ENCODE measurements at places on chromosomes 5 and 9.

DNA sequence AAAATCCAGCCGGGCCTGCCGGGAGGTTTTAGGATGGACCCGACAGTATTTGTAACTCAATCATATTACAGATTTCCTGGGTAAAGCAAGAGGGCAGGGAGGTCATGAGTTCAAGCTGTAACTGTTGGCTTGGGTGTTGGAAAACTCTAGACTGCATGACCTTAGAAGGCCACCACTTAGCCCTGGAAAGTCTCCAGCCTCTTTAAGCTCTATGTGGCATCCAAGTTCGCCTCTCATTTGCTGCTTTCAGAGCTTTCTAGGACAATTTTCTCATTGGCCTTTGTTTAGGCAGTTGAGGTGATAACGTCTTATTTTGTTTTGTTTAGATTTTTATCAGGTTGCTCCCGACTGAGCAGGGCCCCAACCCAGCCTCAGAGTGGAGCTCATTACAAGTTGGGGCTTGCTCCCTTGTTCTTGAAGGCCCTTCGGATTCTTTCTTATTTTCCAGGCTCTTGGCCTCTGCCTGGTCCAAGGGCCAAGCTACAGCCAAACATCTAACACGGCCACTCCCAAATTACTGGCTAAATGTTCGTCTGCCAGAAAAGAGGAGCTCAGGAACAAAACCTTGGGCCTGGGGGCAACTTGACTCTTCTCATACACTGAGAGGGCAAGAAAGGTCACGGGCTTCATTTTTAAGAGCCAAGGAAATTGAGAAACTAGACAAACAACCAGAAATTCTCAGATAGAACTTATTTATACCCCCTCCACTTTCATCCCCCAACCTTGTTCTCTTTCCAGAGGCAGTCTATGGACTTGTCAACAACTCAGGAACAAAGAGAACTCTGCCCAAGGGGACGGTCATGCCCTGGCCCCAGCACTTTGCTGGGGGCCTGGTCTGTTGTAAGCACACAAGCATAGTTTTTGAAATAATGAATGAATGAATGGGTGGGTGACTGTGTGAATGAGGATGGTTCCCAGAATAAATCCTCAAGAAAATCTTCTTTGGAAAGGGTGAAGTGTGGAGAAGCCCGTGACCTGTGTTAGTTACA, 526.9 kb downstream of the BNC2 start:
- DNase-seq = no peak

GRCh38 chr9:101427957-101428655, 7.5 kb downstream of the ALDOB start:
- no peak for DNase-seq

DNA sequence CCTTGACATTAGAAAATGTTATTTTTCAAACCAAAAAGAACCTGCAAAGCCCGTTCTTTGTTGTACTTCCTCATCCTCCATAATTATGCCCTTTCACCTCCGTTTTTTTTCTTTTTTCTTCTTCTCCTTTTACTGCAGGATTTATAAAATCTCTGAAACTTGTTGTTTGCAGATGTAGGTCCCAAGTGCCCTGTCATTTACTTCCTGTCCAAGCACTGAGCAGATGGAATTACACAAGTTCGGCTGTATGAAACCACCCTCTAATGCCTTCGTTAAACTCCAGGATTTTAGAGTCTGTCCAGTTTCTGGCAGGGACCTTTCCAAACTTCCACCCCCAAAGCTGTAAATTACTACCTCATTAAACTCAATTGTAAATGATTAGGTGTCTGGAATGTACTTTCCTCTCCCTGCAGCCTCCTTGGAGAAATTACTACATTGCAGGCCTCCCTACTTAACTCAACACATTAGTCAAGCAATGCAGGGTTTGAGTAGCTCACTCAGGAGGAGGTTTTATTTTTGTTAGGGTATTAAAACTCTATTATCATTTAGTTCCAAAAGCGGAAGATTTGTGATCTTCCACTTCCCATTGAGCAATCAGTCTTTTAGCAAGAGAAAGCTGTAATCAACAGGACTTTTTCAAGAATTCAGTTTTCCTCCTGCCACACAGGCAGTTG, 125.6 kb upstream of the LPAR1 start:
- DNase-seq = peak; percentile 22

GRCh38 chr9:14347406-14348122, 33.6 kb upstream of the NFIB start:
- DNase-seq = peak; percentile 46

DNA sequence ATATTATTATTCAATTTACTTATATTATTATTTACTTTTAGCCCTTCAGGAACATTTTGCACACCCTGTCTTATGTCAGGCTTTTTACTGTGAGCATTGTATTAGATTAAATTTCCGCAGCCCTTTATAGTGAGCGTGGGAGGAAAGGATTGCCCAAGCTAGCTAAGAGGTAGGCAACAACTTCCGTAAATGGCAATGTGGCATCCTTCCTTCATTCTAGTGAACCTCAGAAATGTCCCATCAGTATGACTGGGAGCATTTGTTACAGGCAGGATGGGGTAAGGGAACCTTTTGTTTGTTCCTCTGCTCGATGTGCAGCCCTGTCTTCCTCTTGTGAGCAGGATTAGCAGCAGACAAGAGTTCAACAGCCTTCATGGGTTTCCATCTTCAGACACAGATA, 6.2 kb upstream of the CD180 start:
- DNase-seq = no peak

GRCh38 chr5:72662936-72663335, 153.5 kb upstream of the TNPO1 start:
- DNase-seq = no peak

- DNase-seq = no peak
Observed at GRCh38 chr5:1167361-1167727, 34.1 kb upstream of the SLC6A19 start.

DNA sequence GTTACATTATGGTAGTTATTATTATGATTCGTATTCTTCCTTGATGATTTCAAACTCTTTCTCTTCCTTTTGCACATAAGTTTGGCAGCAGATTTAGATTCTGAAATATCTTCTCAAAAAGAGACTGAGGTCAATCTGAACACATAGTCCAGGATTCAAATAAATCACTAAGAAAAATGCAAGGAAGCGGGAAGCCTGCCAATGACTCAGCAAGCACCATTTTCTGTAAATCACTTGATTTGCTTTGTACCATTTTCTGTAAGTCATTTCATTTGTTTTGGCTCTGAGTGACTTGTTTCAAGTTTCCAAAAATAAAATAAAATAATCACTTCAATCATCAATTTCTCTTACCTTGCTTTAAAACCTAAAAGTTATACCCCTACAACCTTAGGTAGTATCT, 24.6 kb upstream of the GLIS3 start:
- DNase-seq = peak; percentile 26

DNA sequence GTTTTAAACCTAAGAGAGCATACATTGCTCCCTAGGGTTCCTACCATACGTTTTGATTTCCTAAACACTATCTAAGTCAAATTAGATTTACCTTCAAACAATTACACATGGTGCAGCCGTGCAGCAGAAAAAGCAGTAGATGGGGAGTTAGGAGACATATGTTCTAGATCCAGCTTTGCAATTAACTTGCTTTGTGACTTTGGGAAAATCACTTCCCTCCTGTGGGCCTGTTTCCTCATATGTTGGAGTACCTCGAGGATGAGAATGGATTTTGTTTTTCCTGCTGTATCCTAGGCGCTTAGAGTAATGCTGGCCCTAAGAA, 711 bp downstream of the MRPL50 start:
- no peak for DNase-seq

GRCh38 chr9:129597355-129598088, 23.4 kb downstream of the C9orf50 start:
- peak; percentile 73 for DNase-seq

GRCh38 chr9:89204801-89205200, 26.2 kb upstream of the SHC3 start:
- no peak for DNase-seq

DNA sequence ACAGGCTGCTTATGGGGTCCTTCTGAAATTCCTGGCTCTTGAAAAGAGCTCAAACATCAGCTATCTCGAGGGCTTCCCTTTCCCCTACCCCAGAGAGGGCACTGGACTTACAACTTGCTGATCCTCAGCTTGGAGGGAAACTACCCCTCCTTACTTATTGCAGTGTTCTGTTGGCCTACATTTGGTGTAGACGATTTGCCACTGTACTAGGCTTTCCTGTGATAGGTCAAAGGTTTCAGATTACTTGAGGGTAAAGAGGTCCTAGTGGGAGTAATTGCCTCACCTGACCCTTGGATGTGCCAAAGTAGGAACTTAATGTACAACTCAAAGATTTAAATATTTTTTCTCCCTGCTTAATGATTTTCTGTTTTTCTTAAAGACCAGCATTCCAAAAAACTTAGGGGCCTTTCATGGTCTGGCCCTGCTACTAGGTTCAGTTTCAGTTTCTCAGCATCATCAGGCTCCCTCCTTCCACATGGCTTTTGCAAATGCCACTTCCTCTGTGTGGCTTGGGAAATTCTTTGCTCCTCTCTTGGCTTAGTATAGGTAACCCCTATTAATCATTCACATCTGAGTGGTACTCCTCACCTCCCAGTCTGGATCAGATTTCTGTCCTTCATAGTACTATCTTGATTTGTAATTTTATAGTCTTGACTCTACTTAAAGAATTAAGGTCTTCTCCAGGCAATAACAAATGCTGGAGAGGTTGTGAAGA, 32.4 kb downstream of the CYSTM1 start:
- DNase-seq = no peak

GRCh38 chr9:5352637-5353248, 13.1 kb upstream of the RLN1 start:
- DNase-seq = no peak

DNA sequence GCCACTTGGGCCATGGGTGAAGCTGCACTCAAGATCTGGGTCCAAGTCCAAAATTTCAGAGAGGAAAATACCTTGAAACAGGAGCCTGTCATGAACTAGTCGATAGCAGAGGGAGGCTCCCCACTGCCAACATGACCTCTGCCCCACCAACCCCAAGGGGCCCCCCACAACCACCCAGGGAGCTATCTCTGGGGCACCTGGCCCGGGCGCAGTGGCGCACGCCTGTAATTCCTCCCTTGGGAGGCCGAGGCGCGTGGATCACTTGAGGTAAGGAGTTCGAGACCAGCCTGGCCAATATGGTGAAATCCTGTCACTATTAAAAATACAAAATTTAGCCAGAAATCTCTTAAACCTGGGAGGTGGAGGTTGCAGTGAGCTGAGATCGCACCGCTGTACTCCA, 20.1 kb upstream of the HMCN2 start:
- no peak for DNase-seq

Data from uterus (tissue), 4 donors.